ENCODE measurements at places on chromosomes 1 and 21.
A peak's percentile ranks its signal among the peaks of the same experiment; 100 is the strongest.

DNA sequence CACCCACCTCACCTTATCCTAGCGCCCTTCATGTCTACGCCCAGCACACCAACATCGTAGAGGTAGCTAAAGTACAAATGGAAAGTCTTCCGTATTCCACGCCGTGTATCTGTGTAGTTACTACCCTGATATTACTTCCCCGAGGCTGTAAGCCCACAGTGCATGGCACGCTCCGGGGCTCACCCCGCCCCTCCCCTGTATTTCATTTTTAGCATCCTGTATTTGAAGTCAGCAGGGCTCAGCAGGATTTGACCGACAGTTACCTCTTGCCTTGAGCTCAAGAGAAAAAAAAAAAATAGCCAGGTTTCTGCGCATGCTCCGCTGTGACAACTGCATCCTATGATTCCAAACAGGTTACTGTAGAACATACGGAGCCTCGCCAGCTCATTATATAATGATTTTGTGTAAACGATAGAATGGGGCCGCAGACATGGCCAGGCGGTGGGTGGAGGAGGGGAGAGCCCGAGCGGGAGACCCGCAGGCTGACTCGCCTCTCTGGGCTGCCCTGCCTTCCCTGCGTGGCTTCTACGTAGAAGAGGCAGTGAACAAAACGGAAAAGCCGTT is 1.3 kb downstream of the ABCG1 start:
- DNase-seq: peak; percentile 19

DNA sequence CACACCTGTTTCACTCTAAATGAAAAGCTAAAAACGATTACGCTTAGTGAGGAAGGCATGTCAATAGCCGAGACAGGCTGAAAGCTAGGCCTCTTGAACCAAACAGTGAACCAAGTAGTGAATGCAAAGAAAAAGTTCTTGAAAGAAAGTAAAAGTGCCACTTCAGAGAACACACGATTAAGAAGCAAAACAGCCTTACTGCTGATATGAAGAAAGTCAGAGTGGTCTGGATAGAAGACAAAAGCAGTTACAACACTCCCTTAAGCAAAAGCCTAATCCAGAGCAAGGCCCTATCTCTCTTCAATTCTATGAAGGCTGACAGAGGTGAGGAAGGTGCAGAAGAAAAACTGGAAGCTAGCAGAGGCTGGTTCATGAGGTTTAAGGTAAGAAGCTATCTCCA is 130.7 kb downstream of the SIPA1L2 start:
- no peak for DNase-seq

DNA sequence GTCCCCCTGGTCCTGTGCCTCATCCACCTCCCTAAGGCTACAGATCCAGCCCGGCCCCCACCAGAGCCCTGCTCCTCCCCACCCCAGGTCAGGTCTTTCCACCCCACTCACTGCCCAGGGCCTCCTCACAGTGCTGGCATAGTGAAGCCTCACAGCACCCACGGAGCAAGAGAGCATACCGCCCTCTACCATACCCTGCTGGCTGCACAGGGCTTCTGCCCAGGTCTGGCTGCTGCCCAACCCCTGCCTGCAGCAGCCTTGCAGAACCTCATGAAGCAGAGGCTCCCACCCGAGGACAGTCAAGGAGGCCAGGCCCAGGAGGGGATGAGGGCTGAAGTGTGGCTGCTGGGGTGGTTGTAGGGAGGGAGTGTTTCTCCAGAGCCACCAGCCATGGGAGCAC is 19.7 kb upstream of the ARF1 start:
- DNase-seq: no peak

- DNase-seq: no peak
Observed at GRCh38 chr1:37999430-38000232, 5.7 kb downstream of the FHL3 start.

- DNase-seq: no peak
Observed at GRCh38 chr1:25469177-25469576, 38.5 kb downstream of the MACO1 start.

GRCh38 chr1:9278116-9278515 is 14.6 kb upstream of the SPSB1 start:
- no peak for DNase-seq

DNA sequence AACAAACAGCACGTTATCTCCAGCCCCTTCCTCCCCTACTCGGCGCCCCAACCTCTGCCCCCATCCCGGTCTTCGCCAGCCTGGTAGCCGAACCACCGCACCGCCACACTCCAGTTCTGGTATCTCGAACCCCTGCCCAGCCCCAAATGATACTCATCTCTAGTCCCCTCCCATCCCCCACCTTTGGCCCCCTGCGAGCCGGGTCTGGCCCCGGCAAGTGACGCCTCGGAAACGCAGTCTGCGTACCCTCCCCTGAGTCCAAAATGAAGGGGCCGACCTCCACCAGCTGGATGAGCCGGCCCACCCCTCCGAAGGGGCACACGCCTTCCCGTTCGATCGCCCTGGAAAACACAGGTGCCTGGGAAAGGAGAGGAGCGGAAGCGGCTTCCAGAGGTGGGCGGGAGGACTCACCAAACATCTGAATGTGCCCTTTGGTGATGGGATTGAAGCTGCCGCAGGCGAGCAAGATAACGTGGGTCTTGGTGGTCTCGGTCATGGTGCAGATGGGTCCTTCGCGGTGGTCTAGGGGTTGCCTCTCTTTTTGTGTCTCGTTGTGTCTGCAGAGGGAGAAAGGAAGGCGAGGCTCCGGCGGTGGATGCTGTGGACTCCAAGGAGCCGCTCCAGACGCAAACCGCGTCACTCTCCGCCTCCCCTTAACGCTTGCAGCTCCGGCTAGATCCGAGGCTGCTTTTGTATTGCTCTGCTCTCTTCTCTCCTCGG is at the start of gene NMNAT2:
TSS of gene NMNAT2 (minus strand) at position 609 of the 720 bp plus-strand sequence. CDS start at position 496, 113 bp downstream.
- peak; percentile 18 for DNase-seq

GRCh38 chr21:46253610-46254124 is 25.1 kb upstream of the LSS start:
- no peak for DNase-seq

DNA sequence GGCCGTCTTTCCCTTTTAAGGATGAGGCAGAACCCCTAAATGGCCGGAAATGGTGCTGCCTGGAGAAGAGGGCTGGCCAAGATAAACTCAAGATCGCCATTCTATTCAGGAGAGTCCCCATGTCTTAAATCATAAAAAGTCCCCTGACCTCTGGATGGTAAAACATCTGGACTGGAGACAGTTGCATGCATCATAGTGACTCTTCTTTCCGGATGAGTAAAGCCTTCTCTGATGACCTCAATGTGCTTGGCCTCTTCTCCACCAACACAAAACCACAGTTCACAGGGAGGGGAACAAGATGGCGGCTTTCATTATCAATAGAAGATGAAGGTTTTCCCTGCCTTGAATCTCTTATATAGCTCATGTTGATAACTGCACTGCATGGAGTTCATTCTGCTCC is 27.5 kb upstream of the H6PD start:
- no peak for DNase-seq

DNA sequence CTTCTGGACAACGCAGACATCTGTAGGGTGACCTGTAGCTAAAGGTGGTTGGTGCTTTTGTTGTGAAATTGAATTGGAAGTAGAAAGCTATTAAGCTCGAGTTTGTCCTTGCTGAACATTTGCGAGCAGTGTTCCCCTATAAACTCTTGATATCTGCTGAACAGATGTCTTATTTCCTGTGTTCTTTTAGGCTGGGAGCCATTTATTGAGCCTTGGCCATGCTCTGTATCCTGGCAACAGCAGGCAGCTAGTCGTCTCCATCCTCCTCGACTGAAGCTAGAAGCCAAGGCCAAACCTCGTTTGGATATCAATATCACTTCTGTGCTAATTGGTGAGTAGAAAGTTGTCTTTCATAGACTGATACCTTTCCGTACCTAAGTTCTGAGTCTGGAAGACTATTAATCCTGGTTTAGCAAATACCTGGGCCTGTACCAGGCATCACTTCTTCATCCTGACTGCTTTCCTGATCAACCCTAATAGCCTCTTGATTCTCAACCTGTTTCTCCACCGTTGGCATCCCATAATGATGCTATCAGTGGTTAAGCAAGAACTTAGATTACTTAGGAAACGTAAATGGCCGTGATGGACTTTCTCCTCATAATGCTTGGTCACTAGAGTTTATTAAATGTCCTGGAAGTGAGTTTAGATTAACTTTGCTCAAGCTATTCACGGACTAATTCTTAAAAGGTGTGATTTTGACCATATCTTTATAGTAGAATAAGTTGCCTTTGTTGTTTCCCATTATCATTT is 103.4 kb downstream of the VPS13D start:
- DNase-seq: no peak

DNA sequence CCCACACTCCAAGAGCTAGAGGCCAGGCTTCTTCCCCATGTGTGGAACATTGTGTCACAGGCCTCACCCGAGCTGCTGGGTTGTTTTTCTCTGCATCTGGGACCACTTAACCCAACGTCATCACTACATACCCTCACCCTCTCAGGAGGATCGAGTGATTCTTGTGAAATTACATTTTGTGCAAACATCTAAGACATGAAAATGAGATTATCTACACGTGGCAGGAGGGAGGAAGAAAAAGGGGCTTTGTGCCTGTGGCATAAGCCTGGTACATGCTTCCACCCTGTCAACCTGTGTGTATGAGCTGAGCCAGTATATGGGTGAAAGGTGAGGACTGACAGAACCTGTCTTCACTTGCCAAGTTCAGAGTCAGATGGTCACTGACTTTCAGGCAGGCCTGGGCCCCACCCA is 1.6 kb downstream of the CPT2 start:
- no peak for DNase-seq

GRCh38 chr1:44673675-44674112 is 587 bp downstream of the TMEM53 start:
- DNase-seq: no peak

- no peak for DNase-seq
Observed at GRCh38 chr1:206867716-206868115, 2.3 kb downstream of the IL20 start.

- no peak for DNase-seq
Observed at GRCh38 chr21:25560271-25560685, 47.0 kb downstream of the MRPL39 start.

- no peak for DNase-seq
Observed at GRCh38 chr21:26331205-26331980, 160.8 kb upstream of the APP start.

- no peak for DNase-seq
Observed at GRCh38 chr21:15644489-15644888, 85.3 kb upstream of the USP25 start.

DNA sequence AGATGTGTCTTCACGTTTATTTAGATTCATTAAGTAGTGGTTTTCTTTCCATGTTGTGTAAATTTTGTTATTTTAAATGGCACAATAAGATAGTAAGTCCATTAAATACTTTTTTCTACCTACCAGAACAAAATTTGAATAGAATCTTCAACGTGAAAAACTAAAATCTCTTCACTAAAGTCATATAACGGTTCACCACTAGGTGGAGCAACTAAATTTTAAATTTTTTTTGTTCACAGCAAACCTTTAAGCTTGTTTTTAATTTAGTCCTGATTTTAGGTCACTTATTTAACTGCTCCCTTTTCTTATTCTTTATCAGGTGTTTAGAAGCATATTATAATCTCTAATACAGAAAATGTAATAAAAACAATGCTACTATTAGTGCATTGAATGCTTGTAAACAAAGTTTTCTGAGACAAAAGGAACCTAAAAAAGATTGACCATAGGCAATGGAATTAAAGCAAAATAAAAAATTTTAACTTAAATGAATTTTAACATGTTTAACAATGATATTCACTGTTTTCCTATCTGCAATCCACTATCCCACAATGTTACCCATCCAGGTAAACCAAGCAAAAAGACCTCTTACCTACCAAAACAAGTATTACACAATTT is 28.3 kb upstream of the PKN2 start:
- DNase-seq: no peak

DNA sequence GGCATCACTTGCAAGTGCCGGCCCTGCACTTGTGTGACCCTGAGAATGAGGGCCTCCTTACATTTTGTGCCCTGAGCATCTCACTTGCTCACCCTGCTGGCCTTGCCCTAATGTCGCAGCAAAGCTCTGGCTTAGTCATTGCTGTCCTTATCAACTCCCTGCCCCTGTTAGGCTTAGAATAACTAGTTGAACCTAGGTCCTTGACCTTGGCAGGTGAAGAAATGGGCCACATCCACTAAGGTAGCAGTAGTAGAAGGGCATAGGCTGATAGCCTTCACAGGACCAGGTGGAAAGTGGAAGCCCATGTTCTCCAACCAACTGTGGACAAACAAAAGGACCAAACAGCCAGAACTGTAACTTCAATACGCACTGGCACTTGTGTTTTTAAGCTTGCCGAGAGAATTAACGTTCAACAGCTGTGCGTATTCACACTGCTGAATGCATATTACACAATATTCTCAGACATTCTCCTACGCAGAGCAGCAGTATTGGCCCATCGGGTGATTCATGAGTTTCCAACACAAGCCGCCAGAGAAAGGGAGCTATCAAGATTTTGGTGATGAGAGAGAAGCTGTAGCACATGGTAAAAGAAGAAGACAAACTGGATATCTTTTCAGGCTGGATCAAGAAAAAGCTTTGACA is 27.7 kb upstream of the PTGFRN start:
- no peak for DNase-seq

- no peak for DNase-seq
Observed at GRCh38 chr21:36059823-36060158, 535 bp downstream of the SETD4 start.

GRCh38 chr1:210367566-210367965 is 38.9 kb downstream of the HHAT start:
- no peak for DNase-seq
